ENCODE measurements at places on chromosomes 6 and 20. TPM values are rescaled to one million over a fixed set of nuclear protein-coding genes. Genes with fewer than 3 reads are reported as not detected.

GRCh38 chr6:130781557-130781956 lies 45.6 kb upstream of the SMLR1 start:
- no peak for DNase-seq
- no peaks in the 10 kb centered on the region for H3K27me3 ChIP-seq
- H3K27ac ChIP-seq, result no peak overlapping the region
- H3K36me3 ChIP-seq, result no peaks in the 10 kb centered on the region
- H3K4me3 ChIP-seq, result no peak overlapping the region

The BCAS1 gene
- 154 TPM for polyA plus RNA-seq

- no peaks in the 10 kb centered on the region for H3K36me3 ChIP-seq
- H3K4me1 ChIP-seq, result no peaks in the 10 kb centered on the region
- no peaks in the 10 kb centered on the region for H3K27me3 ChIP-seq
- no peak overlapping the region for H3K27ac ChIP-seq
- DNase-seq, result peak; percentile 76
- no peak overlapping the region for H3K4me3 ChIP-seq
Observed at GRCh38 chr6:39357998-39358686, 35.6 kb upstream of the KCNK16 start.

The RPL7L1 gene
- 38.1 TPM for polyA plus RNA-seq

- no peak for DNase-seq
- H3K27ac ChIP-seq, result no peak overlapping the region
- H3K4me1 ChIP-seq, result no peaks in the 10 kb centered on the region
- no peaks in the 10 kb centered on the region for H3K27me3 ChIP-seq
Observed at GRCh38 chr6:113363048-113363798, 493.9 kb upstream of the MARCKS start.

The PHACTR1 gene
- 7.4 TPM for polyA plus RNA-seq

- no peaks in the 10 kb centered on the region for H3K27me3 ChIP-seq
- H3K27ac ChIP-seq, result no peak overlapping the region
- H3K4me3 ChIP-seq, result no peak overlapping the region
- no peaks in the 10 kb centered on the region for H3K4me1 ChIP-seq
- no peaks in the 10 kb centered on the region for H3K36me3 ChIP-seq
Observed at GRCh38 chr6:109182578-109182977, 87.3 kb downstream of the CEP57L1 start.

- peaks cover 6% of the 10 kb centered on the region for H3K4me1 ChIP-seq
- peaks cover 59% of the 10 kb centered on the region for H3K27me3 ChIP-seq
- DNase-seq, result peak; percentile 69
- H3K27ac ChIP-seq, result no peak overlapping the region
Observed at GRCh38 chr6:34154668-34155447, 9.0 kb upstream of the GRM4 start.

The WFDC2 gene
- 65.5 TPM for polyA plus RNA-seq

The WFDC10A gene
- polyA plus RNA-seq, result not detected

The FAM209B gene
- not detected for polyA plus RNA-seq

The PNPLA1 gene
- not detected for polyA plus RNA-seq

GRCh38 chr20:8856668-8857067 lies 212.2 kb upstream of the PLCB4 start:
- H3K27ac ChIP-seq, result no peak overlapping the region
- H3K27me3 ChIP-seq, result no peaks in the 10 kb centered on the region
- no peak for DNase-seq
- H3K4me3 ChIP-seq, result no peak overlapping the region
- H3K4me1 ChIP-seq, result no peaks in the 10 kb centered on the region

The FOXC1 gene
- polyA plus RNA-seq, result 0.70 TPM

- H3K4me3 ChIP-seq, result no peak overlapping the region
- peaks cover 3% of the 10 kb centered on the region for H3K4me1 ChIP-seq
- no peaks in the 10 kb centered on the region for H3K27me3 ChIP-seq
- DNase-seq, result no peak
Observed at GRCh38 chr6:85628353-85628752, 14.3 kb downstream of the SYNCRIP start.

The EPPIN gene
- polyA plus RNA-seq, result not detected

DNA sequence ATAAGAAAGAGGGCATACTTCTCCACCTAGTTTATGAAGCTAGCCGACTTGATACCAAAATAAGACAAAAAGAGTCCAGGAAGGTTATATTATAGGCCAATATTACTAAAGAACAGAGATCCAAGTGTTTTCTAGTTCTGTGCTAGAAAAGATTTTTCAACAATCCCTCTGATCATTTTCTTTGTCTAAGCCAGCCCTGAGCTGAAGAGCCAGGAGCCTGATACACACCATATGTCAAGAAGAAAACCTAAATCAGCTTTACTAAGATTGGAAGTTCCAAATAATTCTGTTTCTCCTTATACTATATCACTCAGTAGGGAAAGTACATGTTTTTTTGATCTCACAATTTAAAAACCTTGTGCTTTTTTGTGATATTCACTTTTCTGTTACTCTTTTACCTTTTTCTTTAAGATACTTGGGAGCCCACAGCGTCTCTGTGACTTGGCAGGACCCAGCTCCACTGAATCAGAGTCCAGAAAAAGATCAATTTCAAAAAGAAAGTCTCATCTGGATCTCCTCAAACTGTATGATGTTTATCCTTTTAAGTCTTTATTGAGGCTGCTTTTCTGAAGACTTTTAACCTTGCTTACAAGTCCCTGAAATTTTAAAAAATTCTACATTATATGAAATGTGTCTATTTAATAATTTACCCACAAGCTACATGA lies 43.0 kb upstream of the PBOV1 start:
- no peaks in the 10 kb centered on the region for H3K27me3 ChIP-seq
- no peak for DNase-seq
- no peak overlapping the region for H3K27ac ChIP-seq
- no peak overlapping the region for H3K4me3 ChIP-seq

The RAET1G gene
- polyA plus RNA-seq, result not detected

DNA sequence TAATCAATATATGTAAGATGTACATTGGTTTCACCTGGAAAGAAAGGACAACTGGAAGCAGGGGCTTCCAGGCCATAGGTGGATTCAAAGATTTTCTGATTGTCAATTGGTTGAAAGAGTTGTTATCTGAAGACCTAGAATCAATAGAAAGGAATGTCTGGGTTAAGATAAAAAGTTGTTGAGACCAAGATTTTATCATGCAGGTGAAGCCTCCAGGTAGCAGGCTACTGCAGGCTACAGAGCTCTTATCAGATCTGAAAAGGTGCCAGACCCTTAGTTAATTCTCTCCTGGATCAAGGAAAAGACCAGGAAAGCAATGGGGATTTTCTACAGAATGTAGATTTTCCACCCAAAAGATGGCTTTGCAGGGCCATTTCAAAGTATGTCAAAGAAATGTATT lies 487.2 kb downstream of the BTBD3 start:
- no peak for DNase-seq
- no peaks in the 10 kb centered on the region for H3K36me3 ChIP-seq
- no peaks in the 10 kb centered on the region for H3K4me1 ChIP-seq
- H3K4me3 ChIP-seq, result no peak overlapping the region
- no peak overlapping the region for H3K27ac ChIP-seq
- H3K27me3 ChIP-seq, result no peaks in the 10 kb centered on the region

The TRIM31 gene
- 92.2 TPM for polyA plus RNA-seq

The MUC22 gene
- polyA plus RNA-seq, result not detected

- DNase-seq, result no peak
- no peaks in the 10 kb centered on the region for H3K36me3 ChIP-seq
- peaks cover 60% of the 10 kb centered on the region for H3K4me1 ChIP-seq
- peak overlapping the region; percentile 78 for H3K27ac ChIP-seq
Observed at GRCh38 chr6:155274106-155274505, 10.3 kb downstream of the CLDN20 start.

- peaks cover 2% of the 10 kb centered on the region for H3K27me3 ChIP-seq
- no peak overlapping the region for H3K4me3 ChIP-seq
- no peaks in the 10 kb centered on the region for H3K4me1 ChIP-seq
Observed at GRCh38 chr20:22921595-22922421, 113.3 kb upstream of the SSTR4 start.

The PI16 gene
- 1.8 TPM for polyA plus RNA-seq

GRCh38 chr20:49766979-49767521 lies 45.6 kb upstream of the SLC9A8 start:
- no peak for DNase-seq
- peaks cover 16% of the 10 kb centered on the region for H3K4me1 ChIP-seq
- no peak overlapping the region for H3K27ac ChIP-seq

DNA sequence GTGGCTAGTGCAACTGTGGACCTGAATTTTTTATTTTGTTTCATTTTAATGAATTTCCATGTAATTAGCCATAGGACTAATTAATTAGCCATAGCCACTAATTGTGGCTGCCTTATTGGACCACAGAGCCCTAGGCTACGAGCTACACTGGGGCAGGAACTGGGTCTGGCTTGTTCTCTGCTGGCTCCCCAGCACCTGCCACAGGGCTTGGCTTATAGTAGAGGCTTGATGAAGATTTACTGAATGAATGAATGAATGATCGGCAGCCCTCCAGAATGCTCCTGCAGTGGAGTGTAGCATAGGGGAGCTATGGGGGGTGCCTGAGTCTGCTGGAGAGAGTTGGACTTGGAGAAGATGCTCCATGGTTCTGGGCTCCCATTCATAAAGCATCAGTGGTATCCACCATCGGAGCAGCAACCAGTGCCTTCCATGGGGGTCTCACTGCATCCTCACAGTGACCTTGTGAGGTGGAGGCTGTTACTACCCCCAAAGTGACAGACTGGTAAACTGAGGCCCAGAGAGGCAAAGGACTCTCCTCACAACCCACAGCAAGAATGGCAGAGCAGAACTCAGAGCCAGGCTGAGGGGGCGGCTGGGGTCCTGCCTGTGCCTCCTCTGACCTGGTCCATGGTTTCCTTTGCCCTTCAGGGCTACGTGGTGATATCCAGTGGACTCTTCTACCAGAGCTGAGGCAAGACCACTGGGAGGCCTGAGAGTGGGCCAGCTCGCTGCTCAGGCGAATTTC lies 8.6 kb upstream of the BPIFB6 start:
- H3K4me1 ChIP-seq, result no peaks in the 10 kb centered on the region
- no peak for DNase-seq
- no peak overlapping the region for H3K27ac ChIP-seq
- H3K4me3 ChIP-seq, result no peak overlapping the region
- no peaks in the 10 kb centered on the region for H3K36me3 ChIP-seq

DNA sequence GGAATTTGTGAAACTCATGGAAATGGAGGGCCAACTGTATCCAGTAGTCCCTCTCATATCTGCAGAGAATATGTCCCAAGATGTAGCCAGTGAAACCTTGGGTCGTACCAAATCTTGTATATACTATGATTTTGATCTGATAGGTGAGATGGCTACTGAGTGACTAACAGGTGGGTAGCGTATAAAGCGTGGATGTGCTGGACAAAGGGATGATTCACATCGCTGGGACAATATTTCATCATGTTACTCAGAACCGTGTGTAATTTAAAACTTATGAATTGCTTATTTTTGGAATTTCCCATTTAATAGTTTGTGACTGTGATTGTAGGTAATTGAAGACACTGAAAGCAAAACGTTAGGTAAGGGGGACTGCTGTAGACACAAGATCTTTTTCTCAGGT lies 144.1 kb downstream of the SMAP1 start:
- DNase-seq, result no peak
- H3K4me3 ChIP-seq, result no peak overlapping the region
- H3K27ac ChIP-seq, result no peak overlapping the region

- H3K4me1 ChIP-seq, result no peaks in the 10 kb centered on the region
- H3K27ac ChIP-seq, result no peak overlapping the region
- H3K4me3 ChIP-seq, result no peak overlapping the region
- no peak for DNase-seq
- H3K27me3 ChIP-seq, result no peaks in the 10 kb centered on the region
Observed at GRCh38 chr6:157879034-157879872, 56.2 kb downstream of the SNX9 start.

DNA sequence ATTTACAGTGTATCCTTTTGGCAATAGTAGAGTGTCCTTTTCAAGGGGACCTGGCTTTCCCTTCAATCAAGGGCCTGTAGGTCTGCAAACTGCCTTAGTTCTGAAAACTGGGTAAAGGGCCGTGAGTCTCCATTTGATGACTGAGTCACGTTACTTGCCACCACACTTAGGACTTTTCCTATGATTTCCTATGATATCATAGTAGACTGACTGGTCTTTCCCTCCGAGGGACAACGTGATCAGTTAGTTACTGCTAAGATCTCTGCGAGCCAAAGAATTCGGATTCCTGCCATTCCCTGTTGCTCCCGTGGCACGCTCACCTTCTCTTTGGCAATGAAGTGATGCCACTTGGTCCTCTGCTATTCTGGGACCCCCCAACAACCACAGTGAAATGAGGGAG lies 8.4 kb downstream of the ZNF831 start:
- H3K27me3 ChIP-seq, result no peaks in the 10 kb centered on the region
- DNase-seq, result no peak
- no peak overlapping the region for H3K4me3 ChIP-seq

DNA sequence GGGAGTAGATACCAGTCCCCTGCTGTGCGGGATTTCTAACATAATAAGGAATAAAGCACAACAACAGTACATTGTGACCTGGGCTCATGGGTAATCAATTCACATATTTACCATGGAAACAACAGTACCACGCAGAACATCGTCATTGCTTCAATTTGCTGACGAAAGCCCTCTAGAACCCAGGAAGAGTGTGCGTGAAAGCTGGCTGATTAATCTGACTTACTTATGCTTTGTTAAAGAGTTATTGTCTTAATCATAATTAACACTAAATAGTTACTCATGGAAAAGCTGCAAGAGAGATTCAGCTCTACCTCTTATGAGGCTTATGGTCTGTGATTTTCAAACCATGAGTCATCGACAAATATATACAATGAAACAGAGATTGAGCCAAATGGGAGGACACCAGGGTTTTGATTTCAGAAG lies 644.3 kb upstream of the AGPAT4 start:
- H3K27ac ChIP-seq, result no peak overlapping the region
- no peaks in the 10 kb centered on the region for H3K4me1 ChIP-seq

DNA sequence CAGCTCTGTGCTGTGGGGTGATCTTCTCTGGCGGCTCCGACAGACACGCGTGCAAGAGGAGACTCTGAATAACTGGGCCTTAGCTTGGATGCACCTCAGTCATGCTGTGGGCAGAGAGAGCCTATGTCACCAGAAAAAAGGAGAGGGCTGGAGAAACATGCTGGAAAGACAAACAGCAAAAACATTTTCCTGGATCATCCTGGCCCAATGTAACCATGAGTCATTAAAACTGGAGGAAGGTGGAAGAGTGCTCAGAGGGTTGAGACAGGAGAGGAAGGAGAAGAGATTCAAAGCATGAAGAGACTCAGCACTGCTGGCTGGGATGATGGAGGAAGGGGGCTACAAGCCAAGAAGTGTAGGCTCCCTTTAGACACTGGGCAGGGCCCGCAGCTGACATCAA lies 292.0 kb downstream of the CDH26 start:
- H3K27ac ChIP-seq, result no peak overlapping the region
- H3K27me3 ChIP-seq, result no peaks in the 10 kb centered on the region
- no peak for DNase-seq

DNA sequence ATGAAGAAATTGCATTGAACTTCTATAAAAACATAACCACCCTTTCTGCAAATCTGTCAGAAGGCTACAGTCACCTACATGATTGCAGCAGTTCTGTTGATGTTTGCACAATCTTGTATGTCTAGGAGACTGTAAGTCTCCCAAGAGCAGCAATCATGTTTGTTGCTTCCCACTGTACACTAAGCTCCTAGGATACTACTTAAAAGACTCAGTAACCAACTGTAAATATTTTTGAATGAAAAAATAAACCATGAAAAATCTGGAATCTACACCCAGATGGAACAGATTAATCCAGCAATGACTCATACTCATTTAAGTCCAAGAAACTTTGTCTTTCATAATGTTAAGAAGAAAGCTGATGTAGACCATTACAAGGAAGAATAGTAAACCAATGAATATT lies 168.5 kb upstream of the ATXN1 start:
- no peaks in the 10 kb centered on the region for H3K27me3 ChIP-seq
- no peak overlapping the region for H3K27ac ChIP-seq
- no peak overlapping the region for H3K4me3 ChIP-seq
- no peaks in the 10 kb centered on the region for H3K36me3 ChIP-seq
- DNase-seq, result no peak
- H3K4me1 ChIP-seq, result no peaks in the 10 kb centered on the region

The AFDN gene
- polyA plus RNA-seq, result 64.5 TPM
